ENCODE measurements at places on chromosomes 5 and 9. TPM values are rescaled to one million over a fixed set of nuclear protein-coding genes. Genes with fewer than 3 reads are reported as not detected.

DNA sequence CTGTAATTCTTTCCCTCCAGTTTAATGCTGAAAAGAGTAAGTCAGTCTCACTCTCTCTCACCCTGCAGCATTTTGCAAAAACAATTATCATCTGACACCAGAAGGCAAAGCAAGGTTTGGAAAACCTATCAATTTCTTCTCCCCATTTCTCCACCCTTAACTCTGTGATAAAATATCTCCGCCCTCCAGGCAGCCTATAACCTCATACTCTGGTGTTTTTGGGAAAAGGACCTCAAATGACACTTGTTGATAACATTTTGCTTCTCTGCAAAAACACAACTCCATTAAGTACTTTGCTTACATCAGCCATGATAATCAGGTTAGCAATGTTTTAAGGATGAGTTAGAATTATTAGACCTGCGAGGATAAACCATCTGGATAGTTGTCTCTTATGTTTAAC is 2.3 kb downstream of the ANKH start:
- DNase-seq, result no peak

- no peak for DNase-seq
Observed at GRCh38 chr9:136626066-136626725, 36.5 kb upstream of the EGFL7 start.

GRCh38 chr9:1050125-1050895 is at the start of gene DMRT2:
Gene DMRT2, plus strand, starts transcription at chr9:1050357. Its CDS starts 1,257 bp downstream, at chr9:1051614.
- peak; percentile 91 for DNase-seq

DNA sequence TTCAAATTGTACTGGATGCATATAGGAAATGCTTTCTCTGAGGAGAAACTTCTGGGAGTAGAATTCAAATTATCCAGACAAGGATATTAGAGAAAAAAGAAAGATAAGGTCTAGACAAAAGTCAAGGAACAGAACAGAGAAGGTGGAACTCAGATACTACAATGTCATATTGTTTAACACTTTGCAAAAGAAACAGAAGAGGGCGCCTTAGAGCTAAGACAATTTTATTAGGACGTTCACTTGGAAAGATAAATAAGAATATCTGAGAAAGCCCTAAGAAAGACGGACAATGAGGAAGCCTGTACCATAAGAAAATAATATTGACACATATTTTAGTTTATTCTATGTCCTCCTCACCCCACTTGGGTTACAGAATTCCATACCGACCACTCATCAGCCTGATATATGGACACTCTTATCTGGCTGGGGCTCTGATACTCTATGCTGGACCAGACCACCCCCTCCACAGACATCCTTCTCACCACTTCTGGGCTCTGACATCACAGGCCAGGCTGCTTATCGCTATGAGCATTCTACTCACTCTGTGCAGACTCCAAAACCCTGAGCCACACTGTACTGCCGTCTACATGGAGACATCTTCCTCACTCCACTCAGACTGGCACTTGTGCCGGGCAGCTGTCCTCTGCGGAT is 9.1 kb upstream of the AK3 start:
- DNase-seq, result peak; percentile 47

GRCh38 chr5:43852279-43852678 is 249.3 kb downstream of the NNT start:
- no peak for DNase-seq

DNA sequence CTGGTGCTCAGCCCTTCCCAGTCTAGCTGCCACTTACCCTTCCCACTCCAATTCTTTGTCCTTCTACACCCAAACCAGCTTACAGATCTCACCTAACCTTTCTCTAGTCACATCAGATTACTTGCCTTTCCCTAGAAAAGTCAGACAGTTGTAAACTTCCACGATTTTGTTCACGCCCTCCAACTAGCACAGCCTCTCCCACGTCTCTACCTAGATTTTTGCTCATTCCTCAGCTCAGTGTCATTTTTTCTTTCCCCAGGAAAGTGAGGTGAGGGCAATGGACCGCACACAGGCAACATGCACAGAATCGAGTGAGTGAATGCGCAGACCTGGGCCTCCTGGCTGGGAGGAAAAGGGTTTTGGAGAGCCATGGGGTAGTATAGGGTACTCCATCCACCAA is 20.9 kb upstream of the PRUNE2 start:
- no peak for DNase-seq

GRCh38 chr5:174971210-174971609 is 246.8 kb downstream of the MSX2 start:
- DNase-seq, result no peak

DNA sequence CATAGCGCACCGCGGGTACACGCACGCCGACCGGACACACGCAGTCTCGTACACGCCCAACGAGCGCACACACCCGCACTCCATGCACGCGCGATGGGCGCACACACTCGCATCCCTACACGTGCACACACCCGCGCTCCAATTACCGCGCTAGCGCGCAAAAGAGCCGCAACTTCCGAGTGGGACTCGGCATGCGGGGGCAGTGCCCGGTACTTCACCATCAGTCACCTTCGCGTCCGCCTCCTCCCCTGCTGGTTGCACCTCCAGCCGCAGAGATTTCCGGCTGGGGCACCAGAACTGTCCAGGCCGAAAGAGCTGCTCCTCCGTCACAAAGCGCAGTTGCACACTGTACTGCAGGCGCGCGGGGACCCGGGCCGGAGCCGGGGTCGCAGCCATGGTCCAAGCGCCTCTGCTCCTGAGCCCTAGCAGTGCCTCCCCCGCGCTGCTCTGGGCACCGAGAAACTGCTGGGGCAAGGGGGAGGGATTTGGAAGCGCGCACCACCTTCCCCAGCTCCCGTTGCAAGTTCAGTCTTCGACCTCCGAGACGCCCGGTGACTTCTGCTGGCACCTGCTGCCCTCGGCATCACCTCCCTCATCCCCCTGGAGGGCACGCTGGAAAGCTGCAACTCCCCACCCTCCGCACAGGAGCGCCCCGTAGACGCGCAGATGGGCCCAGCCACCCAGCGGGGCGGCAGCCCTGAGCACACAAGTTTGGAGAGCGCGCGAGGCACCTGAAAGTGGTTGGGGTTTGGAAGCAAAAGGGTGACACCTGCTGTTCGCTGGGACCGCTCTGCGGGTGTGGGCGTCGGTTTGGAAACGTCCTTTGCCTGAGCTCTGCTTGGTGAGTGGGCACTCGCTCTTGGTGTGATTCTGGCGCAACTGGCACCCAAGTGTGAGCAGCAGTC is 337.4 kb upstream of the PUM3 start:
- peak; percentile 44 for DNase-seq

DNA sequence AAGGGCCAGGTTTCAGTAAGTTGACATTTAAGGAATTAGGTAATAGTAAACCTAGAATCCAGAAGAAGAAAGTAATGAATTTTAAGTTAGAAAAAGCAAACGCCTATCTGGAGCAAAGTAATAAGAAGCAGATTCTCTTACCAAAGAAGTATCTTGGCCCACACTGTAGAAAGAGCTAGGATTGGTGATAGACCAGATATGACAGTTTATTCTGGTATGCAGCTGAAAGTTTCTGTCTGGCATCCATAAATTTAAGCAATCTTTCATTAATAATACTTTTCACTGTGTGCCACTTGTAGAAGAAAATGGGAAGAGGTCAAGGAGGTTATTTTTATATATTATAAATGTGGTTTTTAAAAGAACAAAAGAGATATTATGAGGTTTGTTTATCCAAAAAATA is 3.0 kb downstream of the RECK start:
- DNase-seq, result no peak

DNA sequence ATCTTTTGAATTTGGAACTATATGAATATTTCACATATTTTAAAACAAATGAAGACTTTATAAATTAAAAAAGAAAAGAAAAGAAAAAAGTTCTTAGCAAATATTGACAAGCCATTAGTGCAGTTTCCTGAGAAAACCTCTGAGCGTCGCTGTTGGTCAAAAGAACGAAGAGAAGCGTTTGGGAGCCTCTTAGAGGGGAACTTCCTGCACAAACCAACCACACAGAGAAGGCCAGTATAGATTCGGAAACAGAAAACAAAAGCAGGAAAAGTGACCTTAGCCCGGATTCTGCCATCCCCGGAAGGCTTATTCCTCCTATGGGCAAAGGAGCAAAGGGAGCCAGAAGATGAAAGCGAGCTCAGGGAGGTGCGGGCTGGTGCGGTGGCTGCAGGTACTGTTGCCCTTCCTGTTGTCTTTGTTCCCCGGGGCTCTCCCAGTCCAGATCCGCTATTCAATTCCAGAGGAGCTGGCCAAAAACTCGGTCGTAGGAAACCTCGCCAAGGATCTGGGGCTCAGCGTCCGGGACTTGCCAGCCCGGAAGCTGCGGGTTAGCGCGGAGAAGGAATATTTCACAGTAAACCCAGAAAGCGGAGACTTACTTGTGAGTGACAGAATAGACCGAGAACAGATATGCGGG is at the start of gene PCDHGB2:
PCDHGB2 (plus strand) TSS at position 205 of the 637 bp plus-strand sequence; CDS start at position 347, 142 bp downstream.
- peak; percentile 25 for DNase-seq

- DNase-seq, result no peak
Observed at GRCh38 chr9:108138516-108138915, 648.9 kb upstream of the KLF4 start.

DNA sequence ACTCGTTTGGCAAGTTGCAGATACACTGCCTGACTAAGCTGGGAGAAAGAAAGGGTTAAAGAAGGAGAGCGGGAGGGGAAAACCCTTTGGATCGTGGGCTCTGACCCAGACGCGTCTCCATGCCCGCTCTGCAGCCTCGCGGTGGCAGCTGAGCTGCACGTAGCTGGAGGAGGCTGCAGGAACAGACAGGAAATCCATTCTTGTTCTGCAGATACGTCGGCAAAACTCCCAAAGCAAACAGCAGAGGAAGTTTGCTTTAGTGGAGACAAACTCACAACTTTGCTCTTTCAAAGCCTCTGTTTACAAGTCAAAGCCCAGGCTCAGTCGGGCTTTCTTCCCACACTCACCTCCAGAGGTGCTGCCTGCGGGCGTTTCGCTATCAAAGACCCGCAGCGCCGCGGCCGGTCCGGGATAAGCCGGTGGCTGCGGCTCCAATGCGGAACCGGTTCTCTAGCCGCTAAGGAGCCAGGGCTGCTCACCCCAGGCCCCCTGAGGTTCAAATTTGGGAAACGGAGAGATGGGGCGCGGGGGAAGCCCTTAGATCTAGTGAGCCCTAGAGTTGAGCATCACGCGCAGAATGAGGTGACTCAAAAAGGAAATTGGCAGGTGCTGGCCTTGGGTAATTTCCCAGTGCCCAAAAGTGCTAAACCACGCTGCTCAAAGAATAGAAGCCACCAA is 60.7 kb downstream of the MAT2B start:
- peak; percentile 20 for DNase-seq

DNA sequence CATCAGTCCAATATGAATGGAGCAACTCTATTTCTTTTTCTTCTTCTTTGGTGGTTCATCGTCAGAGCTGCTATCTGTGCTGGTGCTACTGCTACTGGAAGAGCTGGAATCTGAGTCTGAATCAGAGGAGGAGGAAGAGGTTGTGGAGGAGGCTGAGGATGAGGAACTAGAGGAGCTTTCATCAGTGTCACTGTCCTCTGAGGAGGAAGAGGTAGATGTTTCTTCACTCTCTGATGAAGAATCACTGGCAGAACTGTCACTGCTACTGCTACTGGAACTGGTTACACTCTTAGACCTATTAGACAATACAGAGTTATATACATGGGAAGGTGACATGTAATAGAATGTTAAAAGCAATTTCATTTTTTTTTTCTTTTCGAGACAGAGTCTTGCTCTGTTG is 27.8 kb downstream of the ZCCHC10 start:
- DNase-seq, result no peak

DNA sequence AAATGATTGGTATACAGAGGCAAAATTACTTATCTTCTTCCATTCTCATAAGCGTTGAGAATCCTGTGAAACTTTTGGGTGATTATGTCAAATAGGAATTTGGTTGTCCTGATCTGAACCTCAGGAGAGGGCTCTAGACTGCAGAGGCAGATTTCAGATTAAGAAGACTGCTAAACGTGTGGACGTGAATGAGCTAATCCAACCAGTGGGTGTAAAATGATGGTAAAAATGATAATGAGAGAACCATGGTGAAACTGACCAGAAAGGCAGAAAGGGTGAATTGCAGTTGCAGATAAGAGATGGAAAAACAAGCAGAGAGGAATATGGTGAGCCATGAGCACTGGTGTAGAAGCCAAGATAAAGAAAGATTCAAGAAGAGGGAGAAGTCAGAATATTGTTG is 1200.2 kb upstream of the CDH6 start:
- DNase-seq, result no peak

- peak; percentile 7 for DNase-seq
Observed at GRCh38 chr9:21904371-21904770, 89.8 kb downstream of the CDKN2A start.

DNA sequence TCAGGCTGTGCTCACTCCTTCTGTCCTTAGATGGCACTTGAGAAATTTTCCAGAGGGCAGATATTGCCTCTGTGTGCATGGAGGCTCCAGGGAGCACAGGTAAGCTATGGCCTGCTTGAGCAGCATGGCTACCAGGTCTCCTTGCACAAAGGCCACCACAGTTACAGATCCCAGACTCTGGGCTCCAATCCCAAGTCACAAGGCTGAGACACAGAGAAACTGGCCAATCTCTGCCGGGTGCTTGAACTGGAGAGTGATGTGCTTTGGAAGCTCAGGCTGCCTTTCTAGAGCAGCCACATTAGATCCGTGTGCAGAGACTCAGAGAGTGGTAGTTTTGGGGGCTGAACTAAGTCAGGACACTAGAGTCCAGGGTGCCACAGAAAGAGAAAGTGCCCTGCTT is 145.7 kb downstream of the SEMA6A start:
- DNase-seq, result no peak

- DNase-seq, result no peak
Observed at GRCh38 chr9:130990306-130990977, 18.5 kb upstream of the LAMC3 start.

- peak; percentile 25 for DNase-seq
Observed at GRCh38 chr5:122896598-122897282, 51.3 kb downstream of the SNX24 start.

DNA sequence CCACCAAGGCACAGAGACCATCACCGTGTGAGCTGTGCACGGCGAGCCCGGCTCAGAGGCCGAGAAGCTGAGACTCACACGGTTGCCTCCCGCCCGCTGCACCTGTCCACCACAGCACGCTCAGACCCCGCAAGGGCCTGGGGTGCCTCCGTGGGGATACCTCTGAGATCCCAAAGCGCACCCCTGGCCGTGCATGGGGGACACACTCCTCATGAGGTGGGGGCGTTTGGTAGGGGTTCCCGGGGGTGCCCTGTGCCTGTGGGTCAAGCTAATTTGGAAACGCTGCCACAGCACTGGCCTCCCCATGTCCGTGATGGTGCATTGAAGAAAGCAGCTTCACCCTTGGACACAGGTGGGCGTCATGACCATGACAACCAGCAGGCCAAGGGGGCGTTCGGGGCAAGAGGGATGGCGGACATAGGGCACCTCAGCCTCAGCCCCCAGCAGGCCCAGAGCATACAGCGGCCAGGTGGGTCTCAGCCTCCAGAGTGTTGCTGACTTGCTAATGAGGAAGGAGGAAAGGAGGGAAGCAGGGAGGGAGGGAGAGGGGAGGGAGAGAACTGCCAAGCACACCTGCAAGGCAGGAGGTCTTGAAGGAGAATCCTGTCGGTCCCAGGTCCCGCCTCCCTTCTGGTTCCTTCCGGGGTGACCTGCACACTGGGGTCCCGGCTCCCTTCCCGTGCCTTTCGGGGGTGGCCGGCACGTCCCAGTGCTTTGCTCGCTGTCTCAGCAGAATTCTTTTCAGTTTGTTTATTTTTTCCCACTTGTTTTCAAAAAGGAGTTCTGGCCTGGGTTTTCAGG is 34.7 kb downstream of the GLT6D1 start:
- DNase-seq, result no peak

Gene RNF180
- 4.5 TPM for total RNA-seq

Gene C5orf63
- total RNA-seq, result 5.9 TPM

Gene STPG3
- not detected for total RNA-seq

Gene IL5
- total RNA-seq, result not detected

Gene GAPT
- not detected for total RNA-seq

Gene NINJ1
- 13.4 TPM for total RNA-seq

Gene NELFB
- 67.9 TPM for total RNA-seq

Gene KCTD16
- total RNA-seq, result under 0.01 TPM

Gene PLAC8L1
- total RNA-seq, result 0.53 TPM

Gene PDE6A
- total RNA-seq, result not detected
